ENCODE measurements at places on chromosomes 5 and 9.
A peak's percentile ranks its signal among the peaks of the same experiment; 100 is the strongest.

DNA sequence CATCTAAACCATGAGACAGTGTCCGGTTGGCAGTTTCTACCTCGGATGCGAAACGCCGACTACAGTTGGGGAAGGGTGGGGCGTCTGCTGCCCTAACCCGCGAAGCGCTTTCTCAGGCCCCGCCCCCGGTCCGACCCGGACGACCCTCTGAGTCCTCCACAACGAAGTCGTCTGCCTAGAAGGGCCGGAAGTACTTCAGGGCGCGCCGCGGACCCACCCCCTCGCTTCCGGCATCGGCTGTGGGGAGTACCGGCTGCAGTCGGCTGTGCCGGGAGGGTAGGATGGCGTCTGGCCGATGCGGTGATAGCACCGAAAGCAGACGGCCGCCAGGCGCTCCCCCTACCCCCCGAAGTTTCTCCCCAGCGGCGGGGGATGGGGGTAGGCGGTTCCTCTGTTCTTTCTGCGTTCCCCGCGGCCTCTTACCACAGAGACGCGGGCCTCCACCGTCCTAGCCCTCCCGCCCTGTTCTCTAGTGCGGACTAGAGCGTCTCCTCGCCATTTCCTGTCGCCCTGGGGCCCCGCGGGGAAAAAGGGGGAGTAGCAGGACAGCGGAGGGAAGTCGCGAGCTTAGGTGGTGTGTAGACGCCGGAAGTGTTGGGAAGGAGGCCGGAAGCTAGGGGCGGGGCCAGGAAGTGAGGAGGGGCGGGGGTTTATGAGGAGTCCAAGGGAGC, at the start of gene TRIM41:
Gene TRIM41, plus strand, starts transcription at position 224 of the 671 bp plus-strand sequence. CDS start 719 bp downstream, outside the sequence.
- peak; percentile 93 for DNase-seq

GRCh38 chr9:130343445-130343918, 77.9 kb downstream of the HMCN2 start:
- DNase-seq, result peak; percentile 49

DNA sequence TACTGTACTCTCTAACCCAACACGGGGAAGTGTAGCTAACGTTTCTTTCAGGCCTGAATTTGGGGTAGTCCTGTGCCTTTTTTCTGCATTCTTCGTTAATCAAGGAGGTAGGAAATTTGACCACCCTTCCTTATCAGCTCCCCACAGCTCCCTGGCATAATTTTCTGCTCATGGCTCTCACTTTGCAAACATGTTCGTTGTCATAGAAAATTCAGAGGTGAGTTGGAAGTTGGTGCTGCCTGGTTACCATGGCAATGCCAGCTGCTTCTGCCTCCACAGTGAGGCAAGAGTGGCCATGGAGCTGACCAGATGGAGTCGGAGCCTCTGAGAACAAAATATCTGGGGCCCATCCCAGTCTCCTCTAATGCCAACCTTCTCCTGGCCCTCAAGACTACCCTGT, 116.6 kb upstream of the BOD1 start:
- no peak for DNase-seq

DNA sequence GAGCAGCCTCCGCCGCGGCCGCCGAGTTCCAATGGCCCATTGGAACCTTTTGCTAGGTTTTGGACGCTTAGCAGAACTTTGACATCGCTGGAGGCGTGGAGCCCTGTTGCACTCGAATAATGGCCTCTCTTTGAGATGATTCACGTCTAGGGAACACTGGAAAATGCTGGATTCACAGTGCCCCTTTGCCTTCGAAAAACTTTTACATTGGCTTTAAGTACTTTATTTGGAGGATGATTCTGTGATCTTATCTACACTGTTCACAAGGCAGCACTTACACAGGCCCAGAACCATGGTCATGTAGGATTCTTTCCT, 536 bp upstream of the PPIC start:
- no peak for DNase-seq

- DNase-seq, result no peak
Measured at GRCh38 chr9:28135549-28135948, 562.3 kb upstream of the C9orf72 start.

DNA sequence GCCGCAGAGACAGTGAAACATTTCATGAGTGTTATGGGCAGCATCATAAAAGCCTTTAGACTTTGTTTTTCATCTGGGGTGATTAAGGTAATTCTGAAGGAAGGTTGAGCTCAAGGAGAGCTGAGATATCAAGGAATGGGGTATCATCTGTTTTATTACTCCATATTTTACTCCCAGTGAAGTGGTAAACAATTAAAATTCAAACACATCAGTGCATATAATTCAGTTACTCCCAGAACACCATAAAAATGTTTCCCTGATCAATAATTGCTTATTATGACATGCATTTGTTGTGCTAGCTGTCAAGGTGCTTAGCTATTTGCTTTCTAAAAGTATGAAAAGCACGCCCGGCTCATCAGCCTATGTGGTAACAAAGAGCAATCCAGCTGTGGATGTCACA, 81.7 kb downstream of the DOCK8 start:
- no peak for DNase-seq

All from stimulated activated CD4-positive, alpha-beta T cell treated with anti-CD3 and anti-CD28 coated beads, Interleukin-2, amount 100 ng/mL, for 48 hours (primary cell).